Choroid plexus epithelial cell (primary cell): ENCODE measurements at places on chromosomes 7 and 10.

GRCh38 chr10:113390896-113391295, 162.0 kb upstream of the HABP2 start:
- no peak for DNase-seq

DNA sequence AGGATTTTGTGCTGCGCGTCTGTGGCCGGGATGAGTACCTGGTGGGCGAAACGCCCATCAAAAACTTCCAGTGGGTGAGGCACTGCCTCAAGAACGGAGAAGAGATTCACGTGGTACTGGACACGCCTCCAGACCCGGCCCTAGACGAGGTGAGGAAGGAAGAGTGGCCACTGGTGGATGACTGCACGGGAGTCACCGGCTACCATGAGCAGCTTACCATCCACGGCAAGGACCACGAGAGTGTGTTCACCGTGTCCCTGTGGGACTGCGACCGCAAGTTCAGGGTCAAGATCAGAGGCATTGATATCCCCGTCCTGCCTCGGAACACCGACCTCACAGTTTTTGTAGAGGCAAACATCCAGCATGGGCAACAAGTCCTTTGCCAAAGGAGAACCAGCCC, 3.3 kb downstream of the PIK3CG start:
- no peak for DNase-seq

DNA sequence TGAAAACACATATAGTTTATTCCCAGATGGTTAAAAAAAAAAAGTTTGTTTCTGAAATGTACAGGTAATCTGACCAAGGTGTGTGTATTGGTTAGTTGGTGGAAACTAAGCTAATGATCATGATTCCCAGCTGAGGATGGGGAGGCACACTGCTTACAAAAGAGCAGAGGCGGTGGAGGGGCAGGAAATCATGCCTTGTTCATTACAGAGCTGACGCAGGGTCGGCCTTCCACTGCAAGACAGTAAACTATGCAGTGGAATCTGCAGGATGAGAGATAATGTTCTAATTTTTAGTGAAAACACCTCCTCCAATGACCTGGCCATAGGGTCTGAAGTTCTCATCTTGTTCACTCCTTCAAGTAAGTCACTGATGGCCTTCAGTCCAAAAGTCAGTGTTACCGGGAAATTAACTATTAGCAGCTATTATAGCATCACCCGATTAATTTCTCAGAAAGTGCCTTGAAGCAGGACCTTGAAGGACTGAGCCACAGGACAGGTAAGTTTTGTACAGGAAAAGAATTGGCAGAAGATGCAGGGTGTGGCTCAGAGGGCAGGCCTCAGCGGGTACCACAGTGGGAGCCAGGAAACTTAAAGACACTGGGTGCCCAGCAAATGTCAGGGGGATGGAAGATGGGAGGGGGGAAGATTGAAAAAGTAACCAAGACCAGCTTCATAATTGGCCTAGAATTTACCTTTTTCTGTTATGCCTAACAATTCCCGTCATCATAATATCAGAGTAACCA, 36.0 kb downstream of the MYOF start:
- DNase-seq, result peak; percentile 39

DNA sequence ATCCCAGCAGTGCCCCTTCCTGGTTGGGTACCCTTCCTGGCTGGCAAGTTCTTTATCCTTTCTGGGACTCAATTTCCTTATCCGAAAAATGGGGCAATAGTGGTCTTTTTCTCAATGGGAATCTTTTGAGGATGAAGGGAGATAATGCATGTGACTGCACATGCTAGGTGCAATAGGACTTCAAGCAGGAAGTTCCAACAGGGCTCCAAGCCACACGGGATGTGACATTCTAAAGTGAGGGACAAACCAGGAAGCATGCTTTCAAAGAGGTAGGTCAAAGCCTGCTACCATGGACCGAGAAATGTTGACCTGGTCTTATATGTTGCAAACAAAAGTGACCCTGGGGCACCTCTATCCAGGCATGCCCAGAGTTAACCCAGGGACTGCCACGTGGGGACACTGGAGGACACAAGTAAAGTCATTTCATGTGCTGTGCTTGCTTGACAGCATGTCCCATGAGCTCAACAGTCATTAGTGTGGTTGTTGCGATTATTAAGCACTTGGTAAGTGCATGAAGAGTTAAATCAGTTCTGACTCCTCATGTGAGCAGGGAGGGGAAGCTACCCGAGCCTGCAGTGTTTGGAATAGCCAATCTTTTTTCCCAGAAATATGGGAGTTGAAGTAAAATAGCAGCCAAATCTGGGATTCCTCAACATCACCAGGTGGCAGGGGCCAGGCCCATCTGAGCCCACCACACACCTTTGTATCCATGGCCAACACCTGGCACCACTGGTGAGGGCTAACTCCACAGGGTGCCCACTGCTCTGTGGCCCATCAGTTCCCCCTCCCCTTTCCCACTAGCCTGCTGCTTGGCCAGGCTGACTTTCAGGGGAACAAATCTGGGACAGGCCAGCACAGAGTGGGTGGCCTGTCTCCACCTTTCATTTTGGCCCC, 5.7 kb downstream of the ARHGAP22 start:
- DNase-seq, result no peak

- DNase-seq, result peak; percentile 56
Measured at GRCh38 chr7:14218338-14218737, 228.9 kb upstream of the ETV1 start.

DNA sequence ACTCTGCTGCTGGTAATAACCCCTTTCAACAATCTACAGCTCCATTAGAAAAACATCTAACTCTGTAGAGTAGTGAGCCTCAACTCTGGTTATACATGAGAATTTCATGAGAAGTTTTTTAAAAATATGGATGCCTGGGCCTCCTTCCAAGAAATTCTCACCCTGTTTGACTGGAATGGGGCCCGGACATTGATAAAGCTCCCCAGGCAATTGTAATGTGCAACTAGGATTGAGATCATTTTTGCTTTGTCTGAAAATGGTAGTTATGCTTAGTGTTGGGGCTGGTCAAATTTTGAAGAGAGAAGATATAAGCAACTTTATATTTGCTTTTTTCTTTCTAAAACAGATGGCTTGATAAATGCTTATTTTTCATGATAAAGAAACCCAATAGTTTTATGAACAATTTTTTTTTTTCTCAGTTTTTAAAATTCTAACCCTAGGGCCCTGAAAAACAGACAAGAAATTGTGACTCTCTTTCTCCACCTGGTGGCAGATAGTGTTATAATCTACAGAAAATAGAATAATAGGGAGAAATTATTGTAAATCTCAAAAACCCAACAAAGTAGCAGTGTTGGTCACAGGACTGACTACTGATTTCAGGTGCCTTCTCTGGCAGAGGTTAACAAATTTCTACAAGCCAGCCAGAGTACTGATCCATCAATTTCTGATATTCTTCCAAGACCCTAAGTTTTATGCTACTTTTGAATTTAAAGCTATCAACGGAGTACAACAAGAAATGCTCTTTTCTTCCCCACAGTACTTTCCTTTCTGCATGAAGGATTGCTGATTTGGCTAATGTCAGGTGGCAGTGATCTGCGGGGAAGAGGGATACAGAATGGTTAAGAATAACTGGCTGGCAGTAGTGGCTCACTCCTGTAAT, 174.8 kb downstream of the DKK1 start:
- peak; percentile 71 for DNase-seq

GRCh38 chr7:100826514-100827329, 601 bp downstream of the EPHB4 start:
- no peak for DNase-seq

- DNase-seq, result no peak
Measured at GRCh38 chr10:4130685-4131084, 345.7 kb upstream of the KLF6 start.

- DNase-seq, result no peak
Measured at GRCh38 chr7:5093948-5094347, 48.3 kb downstream of the RBAK start.

DNA sequence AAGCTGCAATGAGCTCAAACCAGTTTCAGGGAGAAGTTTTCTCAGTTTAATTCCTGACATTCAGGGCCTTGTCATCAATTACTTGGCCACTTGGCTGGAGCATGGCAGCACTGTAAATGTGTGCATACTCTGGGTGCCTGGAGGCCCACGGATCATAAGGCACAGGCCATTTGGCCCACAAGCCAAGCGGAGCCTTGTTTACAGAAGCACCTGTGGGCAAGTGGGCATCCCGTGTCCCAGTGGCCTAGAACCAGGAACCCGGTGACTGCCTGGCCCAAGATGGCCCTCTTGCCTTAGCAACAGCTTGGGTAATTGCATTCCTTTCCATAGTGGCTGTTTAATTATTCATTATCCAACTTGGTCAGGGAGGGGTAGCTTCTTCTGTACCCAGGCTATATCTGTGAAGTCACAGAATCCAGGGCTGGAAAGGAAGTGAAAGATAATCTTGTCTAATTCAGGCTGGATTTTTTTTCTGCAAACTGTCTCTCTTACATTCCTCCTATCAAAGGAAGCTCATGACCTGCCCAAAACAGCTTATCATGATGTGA, 426.4 kb upstream of the ZMIZ1 start:
- no peak for DNase-seq

DNA sequence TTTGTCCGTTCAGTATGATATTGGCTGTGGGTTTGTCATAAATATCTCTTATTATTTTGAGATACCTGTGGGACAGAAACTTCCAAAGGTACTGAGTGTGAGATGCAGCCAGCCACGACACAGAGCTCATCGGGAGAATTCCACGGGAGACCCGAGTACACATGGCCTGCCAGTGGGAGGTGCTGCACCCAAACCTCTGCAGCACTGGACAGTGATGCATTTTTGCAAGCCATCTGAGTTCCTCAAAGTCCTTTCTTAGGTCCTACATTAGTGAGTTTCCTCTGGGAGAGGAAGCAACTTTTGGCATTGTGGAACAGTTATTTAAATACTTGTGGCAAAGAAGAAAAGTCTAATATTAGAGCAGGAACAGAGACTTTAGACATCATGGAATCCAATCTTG, 77.5 kb downstream of the ARID5B start:
- no peak for DNase-seq

GRCh38 chr7:29322023-29322712, 127.6 kb downstream of the CHN2 start:
- DNase-seq, result no peak

GRCh38 chr10:11411926-11412545, 199.4 kb downstream of the USP6NL start:
- peak; percentile 15 for DNase-seq

GRCh38 chr10:70779088-70779487, 6.1 kb downstream of the TBATA start:
- DNase-seq, result no peak
